ENCODE measurements at places on chromosomes 7 and 10.

DNA sequence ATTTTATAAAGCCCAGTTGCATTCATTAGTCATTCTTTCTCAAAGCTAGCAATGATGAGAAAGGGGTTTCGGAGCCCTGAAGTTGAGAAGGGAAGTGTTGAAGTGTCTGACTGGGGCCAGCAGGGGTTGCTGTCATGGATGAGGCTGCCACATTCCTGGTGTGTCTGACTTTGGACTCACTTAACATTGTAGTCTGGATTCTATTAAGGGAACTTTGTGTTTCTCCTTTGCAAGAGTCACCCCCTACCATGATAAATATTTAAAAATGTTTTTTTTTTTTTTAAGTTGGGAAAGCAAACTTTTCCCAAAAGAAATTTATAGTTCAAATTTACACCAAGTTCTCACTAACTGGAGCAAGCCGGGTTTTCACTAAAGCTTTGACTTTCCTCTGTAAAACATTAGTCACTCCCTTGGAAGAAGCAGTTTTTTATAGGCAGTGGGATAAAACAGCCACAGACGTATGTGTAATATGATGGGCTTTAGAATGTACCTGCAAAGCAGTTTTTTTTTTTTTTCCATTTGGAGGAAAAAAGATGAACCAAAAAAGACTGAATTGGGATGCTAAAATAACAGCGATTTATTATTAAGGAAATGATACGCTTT lies 243.6 kb downstream of the TWIST1 start:
- DNase-seq, result no peak

DNA sequence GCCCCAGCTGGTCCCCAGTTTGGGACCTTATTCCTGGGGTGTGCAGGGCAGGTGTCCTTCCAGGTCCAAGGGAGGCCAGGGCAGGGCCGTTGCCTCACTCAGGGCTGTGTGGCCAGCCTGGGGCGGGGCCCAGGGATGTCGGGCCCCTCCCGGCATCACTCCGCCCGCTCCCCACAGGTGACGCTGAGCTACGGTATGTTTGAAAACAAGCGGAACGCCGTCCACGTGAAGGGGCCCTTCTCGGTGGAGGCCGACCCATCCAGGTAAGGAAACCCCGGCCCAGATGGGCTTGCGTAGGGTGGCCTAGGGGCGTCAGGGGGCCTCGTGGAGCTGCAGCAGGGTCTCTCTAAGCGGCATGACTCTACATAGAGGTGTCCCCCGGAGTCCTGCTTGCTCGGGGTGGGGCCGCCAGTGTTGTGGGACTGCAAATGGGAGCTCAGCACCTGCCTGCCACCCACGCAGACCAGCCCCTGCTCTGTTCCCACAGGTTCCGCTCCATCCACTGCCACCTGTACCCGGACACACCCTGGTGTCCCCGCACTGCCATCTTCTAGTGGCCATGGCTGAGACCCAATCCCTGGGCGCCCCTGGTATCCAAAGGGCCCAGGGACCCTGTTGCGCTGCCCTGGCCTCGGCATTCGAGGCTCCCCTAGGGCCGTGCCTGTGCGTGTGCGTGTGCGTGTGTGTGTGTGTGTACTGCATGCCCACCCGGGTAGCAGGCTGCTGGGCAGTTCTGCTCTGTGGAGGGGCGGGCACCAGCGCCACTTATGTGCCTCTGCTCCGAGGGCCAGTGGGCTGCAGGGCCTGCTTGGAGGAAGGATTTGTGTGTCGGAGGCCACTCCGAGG lies 7.3 kb downstream of the LFNG start:
- DNase-seq, result no peak

- DNase-seq, result no peak
Observed at GRCh38 chr7:119578116-119578515, 694.9 kb upstream of the KCND2 start.

GRCh38 chr7:106779877-106780276 lies 85.2 kb upstream of the PIK3CG start:
- DNase-seq, result no peak

DNA sequence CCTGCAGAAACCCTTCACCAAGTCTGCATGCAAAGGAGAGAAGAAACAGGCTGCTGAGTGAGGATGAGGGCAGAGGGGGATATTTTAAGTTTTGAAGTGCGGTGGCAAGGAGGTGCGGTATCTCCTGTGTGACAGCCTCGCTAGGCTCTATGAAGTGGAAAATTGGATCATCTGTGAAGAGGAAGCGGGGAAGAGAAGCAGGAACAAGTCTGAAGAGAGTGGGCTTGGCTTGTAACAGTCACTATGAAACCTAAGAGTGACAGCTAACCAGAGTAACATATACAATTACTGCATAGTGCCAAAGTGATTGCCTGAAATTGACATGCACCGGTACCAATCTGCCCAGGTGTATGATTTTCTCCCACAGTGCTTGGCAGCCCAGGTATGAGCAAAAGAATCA lies 287.5 kb upstream of the KLF14 start:
- DNase-seq, result no peak
